Dermis blood vessel endothelial cell (primary cell): ENCODE measurements at places on chromosomes 12 and 14. TPM values are rescaled to one million over a fixed set of nuclear protein-coding genes. Genes with fewer than 3 reads are reported as not detected.

- DNase-seq = no peak
Observed at GRCh38 chr12:47746523-47746922, 12.2 kb downstream of the RAPGEF3 start.

DNA sequence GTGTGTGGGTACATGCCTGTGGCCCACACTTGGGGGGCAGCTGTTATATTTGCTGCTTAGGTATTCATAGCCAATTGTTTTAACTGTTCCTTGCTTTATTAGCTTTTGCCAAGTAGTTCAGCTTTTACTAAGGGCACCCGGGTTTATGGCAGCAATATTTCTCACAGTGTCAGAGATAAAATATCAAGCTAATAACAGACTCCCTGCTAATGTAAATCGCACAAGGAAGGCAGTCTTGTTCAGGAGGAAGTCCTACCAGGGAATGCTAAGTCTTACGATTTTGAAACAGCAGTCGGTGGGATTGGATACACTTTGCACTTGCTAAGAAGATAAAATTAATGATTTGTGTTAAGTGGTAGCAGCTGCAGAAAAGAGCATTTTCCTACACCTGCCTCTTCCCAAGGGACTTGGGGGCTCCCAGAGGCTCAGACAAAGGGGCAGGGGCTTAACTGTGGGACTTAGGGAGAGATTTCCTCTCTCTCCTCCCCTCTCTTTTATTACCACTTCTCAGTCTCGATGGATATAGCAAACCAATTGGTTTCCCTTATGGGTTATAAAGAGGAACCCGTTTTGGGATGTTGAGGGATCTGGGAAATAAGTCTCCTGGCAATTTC is 175.1 kb downstream of the NRXN3 start:
- no peak for DNase-seq

- no peak for DNase-seq
Observed at GRCh38 chr12:39798977-39799376, 179.4 kb upstream of the ABCD2 start.

- no peak for DNase-seq
Observed at GRCh38 chr12:23473071-23473470, 476.4 kb downstream of the SOX5 start.

Gene HCAR2
- not detected in 2 replicates for total RNA-seq

GRCh38 chr12:113825705-113826104 is 140.4 kb downstream of the RBM19 start:
- DNase-seq = no peak

DNA sequence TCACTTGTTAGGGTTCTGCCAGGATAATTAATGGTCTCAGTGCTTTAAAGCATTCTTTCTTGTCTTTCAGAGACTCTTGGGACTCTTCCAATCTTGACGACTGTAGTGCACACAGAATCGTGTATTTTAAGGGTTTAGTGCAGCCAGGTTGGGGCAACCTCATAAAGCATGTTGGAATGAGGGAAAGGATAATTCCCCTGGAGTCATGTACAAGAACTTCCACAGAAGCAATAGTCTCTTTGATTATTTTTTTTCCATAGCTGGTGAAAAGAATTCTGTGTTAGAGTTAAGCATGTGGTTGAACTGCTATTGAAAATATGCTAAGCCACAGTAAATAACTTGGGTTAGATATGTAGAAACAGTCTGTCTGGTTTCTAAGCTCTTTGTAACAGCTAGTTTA is 246.8 kb upstream of the DAAM1 start:
- DNase-seq = no peak

DNA sequence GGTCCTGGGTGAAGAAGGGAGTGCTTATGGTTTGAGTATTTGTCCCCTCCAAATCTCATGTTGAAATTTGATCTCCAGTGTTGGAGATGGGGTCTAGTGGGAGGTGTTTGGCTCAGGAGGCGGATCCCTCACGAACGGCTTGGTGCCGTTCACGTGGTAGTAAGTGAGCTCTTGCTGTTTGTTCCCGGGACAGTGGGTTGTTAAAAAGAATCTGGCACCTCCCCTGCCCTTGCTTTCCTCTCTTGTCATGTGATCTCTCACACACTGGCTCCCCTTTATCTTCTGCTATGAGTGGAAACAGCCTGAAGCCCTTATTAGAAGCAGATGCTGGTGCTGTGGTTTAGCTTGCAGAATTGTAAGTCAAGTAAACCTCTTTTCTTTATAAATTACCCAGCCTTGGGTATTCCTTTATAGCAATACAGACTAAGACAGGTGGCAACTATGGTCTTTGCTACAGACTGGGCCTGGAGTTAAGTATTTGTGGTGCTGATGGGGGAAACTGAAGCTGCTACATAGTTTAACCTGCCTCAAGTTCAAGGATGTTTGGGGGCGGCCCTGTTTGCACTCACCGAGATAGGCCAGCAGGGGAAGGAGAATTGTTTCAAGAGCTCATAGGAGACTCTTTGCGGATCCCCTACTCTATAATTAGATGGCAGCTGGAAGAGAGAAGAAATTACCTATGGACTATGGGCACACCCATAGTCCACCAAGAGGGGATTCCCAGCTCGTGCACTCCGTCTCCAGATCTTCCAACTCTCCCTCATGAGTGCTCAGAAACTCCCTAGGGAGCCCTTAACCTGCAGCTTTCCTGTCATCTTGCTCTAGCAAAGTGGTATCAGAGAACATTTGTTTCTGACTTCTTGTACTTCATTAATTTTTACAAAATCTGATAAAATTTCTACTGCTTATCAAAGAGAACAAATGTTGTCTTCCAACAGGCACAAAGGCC is 164.6 kb downstream of the SLC15A5 start:
- DNase-seq = no peak

Gene MYF6
- not detected in 2 replicates for total RNA-seq

DNA sequence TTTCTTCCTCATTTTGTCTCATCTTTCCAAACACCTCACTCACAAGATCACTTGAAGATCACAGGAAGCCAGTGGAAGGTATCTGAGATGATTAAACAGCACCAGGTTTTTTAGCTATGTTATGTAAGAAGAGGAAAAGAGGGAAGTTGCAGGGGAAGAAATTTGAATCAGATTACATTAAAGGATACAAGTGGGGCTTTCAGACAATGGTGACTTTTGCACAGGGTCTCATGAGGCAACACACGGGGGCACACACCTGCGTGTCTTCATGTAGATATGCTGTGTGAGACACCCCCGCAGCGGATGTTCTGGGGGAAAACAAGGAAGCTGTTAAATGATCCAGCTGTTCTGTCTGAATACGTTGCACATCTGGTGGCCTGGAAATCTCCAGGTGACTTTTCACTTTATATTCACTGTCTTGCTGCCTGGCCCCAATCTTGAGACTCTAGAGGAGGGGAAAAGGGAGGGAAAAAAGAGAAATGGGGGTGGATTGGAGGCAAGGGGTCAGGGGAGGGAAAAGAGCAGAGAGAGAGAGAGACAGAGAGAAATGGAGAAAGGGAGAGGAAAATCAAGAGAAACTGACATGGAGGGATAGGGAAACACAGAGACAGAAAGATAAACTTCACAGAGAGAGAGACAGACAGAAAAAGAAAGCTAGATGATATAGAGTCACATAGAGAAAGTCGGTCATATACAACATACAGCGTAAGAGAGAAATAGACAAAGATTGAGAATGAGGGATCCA is 36.3 kb upstream of the PPP1CC start:
- DNase-seq = no peak

- no peak for DNase-seq
Observed at GRCh38 chr14:25237845-25238244, 187.9 kb upstream of the STXBP6 start.

DNA sequence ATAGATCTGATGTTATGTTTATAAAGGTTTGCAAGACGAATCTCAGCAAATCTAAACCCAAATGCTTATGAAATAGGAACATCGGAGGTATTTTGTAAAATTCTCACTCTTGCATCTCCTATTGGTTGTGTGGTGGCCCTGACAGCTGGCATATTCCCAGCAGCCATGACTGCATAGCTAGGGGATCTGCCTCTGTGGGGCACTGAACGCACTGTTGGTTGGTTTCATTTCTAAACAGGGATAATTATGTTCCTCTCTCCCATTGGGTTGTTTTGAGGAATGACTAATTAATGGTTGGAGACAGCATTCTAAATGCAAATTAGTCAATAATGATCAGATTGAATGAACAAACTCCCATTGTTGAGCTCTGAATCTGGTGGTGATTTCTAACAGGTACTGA is 2.7 kb upstream of the BEST3 start:
- DNase-seq = no peak

Gene SPTB
- total RNA-seq = under 0.01 and 0.05 TPM in 2 replicates

- no peak for DNase-seq
Observed at GRCh38 chr12:92221656-92222315, 76.1 kb upstream of the BTG1 start.

Gene NKX2-1
- not detected in 2 replicates for total RNA-seq

DNA sequence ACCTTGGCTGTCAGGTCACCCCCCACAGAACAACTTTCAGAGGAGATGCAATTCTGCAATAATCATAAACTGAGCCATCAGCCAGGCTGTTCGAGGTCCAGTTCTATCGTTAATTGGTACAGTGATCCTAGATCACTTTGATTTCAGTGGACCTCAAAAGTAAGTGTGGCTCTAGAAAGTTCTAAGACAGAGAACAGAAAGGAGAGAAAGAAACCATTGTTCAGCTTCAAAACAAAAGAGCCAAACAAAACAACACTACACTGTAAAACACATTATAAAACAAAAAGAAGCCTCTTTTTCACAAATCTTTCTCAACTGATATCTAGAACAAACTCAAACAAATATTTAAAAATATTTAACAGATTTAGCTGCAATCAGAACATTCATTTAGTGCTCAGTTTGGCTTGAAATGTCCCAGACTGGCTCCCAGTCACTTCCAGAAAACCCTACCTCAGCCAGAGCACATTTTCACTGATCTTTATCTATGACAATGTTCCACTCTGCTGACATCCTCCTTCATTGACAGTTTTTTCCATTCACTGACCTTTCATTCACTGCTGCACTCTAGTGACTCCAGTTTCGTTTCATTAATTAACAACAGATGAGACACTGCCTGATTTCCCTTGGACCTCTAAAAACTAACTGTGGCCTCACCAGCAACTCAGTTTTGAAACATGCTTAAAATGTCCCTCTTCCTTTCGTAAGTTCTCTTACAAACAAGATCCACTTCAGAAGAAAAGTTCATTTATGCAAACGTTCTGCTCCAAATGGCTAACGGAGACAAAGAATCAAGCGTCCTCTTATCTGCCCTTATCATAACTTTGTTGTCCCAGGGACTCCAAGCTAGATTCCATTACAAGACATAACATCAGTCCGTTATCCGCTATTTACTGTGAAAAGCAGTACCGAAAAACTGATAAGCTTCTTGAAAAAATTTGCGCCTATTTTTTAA is 56.8 kb downstream of the DUSP16 start:
- peak; percentile 69 for DNase-seq

Gene AKAP3
- 0.85 and 2.4 TPM in 2 replicates for total RNA-seq

Gene MYH6
- not detected in 2 replicates for total RNA-seq

GRCh38 chr14:58118097-58118815 is 33.8 kb downstream of the ARMH4 start:
- DNase-seq = no peak

- DNase-seq = no peak
Observed at GRCh38 chr14:31078766-31079165, 52.6 kb upstream of the STRN3 start.

DNA sequence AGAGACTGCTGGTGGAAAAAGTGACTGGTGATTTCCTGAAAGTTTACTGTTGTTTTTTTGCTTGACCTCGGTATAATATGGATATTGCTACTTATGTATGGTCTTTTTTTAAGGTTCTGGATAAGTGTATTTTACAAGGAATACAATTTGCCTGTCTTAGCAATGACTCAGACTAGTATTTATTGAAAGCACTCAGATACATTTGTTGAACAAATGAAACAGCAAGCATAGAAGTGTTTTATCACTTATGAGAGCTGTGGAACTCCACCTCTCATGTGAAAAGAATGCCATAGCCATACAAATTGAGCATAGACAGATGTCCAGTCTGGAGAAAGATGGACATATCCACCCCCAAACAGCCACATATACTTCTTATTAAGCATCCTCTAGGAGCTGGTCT is 340.4 kb upstream of the FBXO33 start:
- DNase-seq = no peak

DNA sequence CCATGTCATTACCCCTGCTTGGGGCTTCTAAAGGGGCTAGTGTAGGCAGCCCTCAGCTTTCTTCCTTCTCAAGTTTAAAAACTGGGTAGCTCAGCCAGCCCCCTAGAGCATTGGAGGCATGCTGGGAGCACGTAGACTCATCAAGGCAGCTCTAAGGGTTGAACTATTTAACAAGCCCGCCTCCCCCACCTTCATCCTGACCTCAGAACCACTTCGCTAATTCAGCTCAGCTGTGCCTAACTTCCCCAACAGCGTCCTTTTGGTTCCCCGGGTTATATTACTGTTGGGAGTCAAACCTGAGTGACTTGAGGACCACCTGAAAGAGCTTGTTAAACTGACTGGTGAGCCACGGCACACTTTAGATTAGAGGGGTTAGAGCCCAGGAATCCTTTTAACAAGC is 30.1 kb downstream of the MAX start:
- DNase-seq = no peak

Gene TAS2R43
- total RNA-seq = 1.0 and 2.1 TPM in 2 replicates

- DNase-seq = no peak
Observed at GRCh38 chr12:71601546-71601945, 62.1 kb downstream of the ZFC3H1 start.

- no peak for DNase-seq
Observed at GRCh38 chr12:120394483-120395367, 25.8 kb upstream of the MSI1 start.

DNA sequence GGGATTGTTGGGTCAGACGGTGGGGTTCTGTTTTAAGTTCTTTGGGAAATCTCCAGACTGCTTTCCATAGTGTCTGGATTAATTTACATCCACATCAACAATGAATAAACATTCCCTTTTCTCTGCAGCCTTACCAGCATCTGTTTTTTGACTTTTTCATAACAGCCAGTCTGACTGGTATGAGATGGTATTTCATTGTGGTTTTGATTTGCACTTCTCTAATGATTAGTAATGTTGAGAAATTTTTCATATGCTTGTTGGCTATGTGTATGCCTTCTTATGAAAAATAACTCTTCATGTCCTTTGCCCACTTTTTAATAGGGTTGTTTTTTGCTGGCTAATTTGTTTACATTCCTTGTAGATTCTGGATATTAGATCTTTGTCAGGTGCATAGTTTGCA is 140.8 kb upstream of the CNTN1 start:
- DNase-seq = no peak

- DNase-seq = no peak
Observed at GRCh38 chr12:126668538-126668937, 1598.4 kb upstream of the TMEM132C start.

Gene KRT74
- not detected in 2 replicates for total RNA-seq

DNA sequence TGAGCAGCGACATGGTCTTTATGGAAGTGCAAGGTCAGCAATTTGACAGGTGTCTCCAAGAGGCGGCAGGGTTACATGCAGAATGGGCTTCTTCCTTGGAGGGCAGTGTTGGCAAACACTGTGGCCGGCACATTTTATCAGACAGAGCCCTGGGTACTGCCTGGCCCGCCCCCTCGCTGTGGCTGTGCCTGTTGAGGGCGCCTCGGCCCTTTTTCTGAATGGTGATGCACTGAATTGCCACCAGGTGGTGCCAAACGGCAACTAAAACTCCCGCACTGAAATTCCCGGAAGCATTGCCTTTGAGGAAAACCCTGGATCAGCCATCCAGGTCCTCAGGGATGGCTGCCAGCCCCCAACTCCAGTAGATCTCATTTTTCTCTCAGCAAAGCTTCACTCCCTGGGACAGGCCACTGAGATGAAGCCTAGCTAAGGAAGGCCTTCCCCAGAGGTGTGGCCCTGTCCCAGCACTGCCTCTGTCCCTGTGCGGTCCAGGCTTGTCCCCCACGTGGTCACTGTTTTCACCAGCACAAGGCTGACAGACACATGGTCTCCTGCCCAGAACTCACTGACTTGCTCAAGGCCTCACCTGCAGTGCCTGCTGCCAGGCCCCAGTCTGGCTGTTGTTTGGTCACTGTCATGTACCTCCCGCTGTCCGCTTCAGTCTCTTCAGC is 73.6 kb downstream of the TESC start:
- DNase-seq = peak; percentile 86

Gene SYNJ2BP
- total RNA-seq = 20.1 and 29.1 TPM in 2 replicates
